ENCODE measurements at places on chromosomes 7 and 10.

- no peak for DNase-seq
Measured at GRCh38 chr7:72015136-72015535, 397.0 kb downstream of the CALN1 start.

DNA sequence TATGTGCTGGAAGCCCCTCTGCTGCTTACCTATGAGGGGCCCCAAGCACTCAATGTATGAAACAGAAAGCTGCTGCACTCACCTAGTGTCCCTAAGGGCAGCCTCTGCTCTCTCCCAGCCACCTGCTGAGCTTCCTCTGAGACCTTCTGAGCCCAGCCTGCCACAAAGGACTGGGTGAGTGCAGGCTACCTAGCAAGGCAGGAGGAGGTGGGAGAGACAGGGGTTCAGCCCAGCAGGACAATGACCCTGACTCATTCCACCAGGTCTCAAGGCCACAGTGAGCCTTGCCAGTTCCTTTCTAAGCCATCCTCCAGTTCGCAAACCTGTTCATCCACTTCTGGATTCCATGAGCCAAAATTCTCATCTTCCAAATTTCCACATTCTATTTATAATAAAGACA, 16.3 kb downstream of the VOPP1 start:
- DNase-seq, result no peak

- no peak for DNase-seq
Measured at GRCh38 chr7:83879063-83879462, 230.1 kb upstream of the SEMA3E start.

- no peak for DNase-seq
Measured at GRCh38 chr7:130420943-130421578, 19.8 kb downstream of the CEP41 start.

GRCh38 chr7:87934699-87935383, 790 bp downstream of the ADAM22 start:
- no peak for DNase-seq

GRCh38 chr7:42677751-42678699, 233.8 kb downstream of the C7orf25 start:
- DNase-seq, result no peak

- DNase-seq, result no peak
Measured at GRCh38 chr7:149624006-149624405, 126.4 kb upstream of the ZNF746 start.

- peak; percentile 61 for DNase-seq
Measured at GRCh38 chr7:105013816-105014692, at the start of gene KMT2E. TSS of gene KMT2E (plus strand) at chr7:105014205. CDS start at chr7:105040953, 26,748 bp downstream.

DNA sequence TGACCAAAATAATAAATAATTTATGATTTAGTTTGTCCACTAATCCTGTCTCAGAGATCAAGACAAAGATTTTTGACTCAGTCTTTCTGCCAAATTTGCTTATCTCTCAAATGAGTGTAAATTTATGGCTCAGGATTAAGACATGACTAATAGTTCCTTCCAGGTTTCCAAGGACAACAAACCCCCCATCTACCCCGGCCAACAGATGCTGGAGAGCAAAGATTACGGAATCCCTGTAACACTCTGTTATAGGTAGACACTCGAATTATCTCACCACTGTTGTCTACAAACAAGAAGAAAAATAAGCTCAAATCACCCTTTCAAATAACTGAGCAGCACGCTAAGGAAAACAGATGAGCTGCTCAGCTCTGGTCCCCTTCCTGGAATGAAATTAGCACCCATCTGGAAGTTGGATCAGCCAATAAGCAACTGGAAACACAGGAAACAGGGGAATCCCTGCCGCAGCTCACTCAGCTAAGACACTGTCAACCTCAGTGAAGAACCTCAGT, 56.8 kb upstream of the SVIL start:
- no peak for DNase-seq

- no peak for DNase-seq
Measured at GRCh38 chr10:120282846-120283492, 174.1 kb upstream of the PLPP4 start.

GRCh38 chr10:127907411-127908105, 655 bp downstream of the PTPRE start:
- no peak for DNase-seq

DNA sequence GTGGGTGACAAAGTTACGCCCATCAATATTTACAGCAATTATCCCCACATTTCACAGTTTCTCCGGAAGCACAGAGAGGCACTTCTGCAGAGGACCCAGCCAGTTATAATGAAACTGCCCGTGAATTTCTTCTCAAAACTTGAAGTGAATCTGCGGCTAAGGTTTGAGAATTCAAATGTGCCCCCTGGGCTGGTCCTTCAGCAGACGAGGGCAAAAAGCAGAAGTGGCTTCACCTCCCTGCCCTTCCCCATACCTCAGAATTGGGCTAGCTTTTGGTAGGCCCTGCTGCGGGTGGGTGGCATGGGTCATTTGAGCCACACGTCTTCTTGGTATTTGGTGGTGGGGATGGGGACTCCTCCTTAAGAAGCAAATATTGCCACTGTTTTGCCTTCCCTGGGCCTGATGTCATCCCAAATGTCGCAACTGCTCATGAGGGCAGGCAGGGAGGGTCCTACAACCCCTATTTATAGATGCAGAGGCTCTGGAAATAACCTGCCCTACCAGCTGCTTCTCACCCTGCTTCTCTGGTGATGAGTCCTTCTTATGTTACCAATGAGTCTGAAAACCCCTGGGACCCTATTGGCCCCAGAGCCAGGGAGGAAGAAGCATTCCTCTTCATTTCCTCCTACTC, 16.6 kb upstream of the WDFY4 start:
- DNase-seq, result no peak

DNA sequence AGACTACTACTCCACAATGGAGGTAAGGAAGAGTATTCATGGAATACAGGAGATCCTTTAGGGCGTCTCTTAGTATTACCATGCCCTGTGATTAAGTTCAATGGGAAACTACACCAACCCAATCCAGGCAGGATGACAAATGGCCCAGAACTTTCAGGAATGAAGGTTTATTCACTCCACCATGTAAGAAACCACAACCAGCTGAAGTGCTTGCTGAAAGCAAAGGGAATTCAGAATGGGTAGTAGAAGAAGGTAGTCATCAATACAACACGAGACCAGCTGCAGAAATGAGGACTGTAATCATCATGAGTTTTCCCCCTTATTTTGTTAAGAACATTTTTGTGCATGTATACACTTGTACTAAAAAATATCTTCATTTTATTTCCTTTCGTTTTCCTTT, 76.6 kb downstream of the GPR37 start:
- DNase-seq, result no peak

- no peak for DNase-seq
Measured at GRCh38 chr7:124041439-124041838, 8.6 kb upstream of the TMEM229A start.
